ENCODE measurements at places on chromosomes 11 and 22.

GRCh38 chr11:85704967-85705366, 19.0 kb upstream of the CCDC89 start:
- no peak for DNase-seq

- DNase-seq, result no peak
Measured at GRCh38 chr11:113705871-113706655, at the start of gene TMPRSS5. TSS of gene TMPRSS5 (minus strand) at chr11:113706308. CDS start at chr11:113706224, 84 bp downstream.

GRCh38 chr11:22392561-22392960, 54.4 kb downstream of the SLC17A6 start:
- no peak for DNase-seq

DNA sequence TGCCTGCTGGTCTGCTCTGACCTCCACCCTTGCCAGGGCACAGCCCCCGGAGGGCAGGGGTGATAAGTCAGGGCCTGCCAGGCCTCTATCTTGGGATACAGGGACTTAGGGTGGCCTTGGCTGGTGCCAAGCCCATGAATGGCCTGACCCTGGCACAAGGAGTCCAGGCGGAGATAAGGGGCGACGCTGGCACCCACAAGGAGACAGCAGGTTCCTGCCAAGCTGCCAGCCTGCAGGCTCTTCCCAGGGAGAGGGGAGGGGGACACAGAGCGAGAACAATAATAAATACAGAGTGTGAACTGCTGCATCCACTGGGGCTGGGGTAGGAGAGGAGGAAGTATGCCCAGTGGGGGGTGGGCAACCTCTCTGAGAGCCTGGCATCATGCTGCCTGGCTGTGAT, 978 bp downstream of the CSDC2 start:
- DNase-seq, result no peak

DNA sequence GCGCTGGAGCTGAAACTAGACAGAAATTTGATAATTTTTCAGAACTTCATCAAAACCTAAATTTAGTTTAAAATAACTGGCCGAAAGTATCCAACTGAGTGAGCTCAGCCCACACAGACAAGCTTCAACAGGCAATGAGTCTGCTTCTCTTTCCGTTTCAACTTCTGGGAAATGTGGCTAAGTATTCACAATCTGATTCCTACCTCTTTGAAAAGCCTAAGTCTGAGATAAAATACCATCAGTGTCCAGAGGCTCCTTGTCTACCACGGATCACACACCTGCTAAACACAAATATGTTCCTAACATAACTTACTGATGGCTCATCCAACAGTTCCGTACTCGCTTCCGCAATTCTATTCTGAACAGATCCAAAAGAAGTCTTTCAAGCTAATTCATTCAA, 8.5 kb downstream of the SIK3 start:
- DNase-seq, result no peak

DNA sequence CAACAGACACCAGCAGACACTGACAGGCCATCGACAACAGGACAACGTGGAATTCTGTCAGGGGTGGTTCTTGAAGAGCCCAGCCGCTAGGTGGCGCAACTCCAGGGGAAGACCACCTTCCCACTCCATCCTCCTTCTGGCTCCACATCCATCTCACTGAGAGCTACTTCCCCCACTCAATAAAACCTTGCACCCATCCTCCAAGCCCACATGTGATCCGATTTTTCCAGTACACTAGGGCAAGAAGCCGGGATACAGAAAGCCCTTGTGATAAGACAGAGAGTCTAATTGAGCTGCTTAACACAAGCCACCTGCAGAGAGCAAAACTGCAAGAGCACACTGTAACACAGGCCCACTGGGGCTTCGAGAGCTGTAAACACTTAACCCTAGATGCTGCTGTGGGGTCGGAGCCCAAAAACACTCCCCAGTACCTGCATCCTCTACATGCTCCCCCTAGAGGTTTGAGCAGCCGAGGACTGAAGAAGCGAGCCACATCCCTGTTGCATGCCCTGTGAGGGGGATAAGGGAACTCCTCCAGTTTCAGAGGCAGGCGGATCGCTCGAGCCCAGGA, 11.5 kb upstream of the RAB39A start:
- DNase-seq, result no peak

DNA sequence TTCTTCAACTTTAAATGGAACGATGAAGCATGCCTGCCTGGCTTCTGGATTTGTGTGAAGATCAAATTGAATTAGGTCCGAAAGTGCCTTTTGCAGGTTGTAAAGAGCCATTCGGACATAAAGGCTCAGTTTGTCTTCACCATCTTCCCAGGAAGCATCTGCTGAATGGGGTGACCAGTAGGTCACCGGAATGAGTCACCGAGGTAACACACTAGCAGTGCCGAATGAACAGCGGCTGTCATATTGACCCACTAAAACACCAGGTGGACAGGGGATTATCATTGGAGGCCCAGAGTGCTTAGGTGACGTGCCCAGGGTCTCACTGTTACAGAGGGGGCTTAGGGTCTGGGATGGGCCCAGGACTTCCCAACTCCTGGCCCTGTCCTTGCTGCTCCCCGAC, 43.1 kb upstream of the MYH9 start:
- DNase-seq, result no peak

DNA sequence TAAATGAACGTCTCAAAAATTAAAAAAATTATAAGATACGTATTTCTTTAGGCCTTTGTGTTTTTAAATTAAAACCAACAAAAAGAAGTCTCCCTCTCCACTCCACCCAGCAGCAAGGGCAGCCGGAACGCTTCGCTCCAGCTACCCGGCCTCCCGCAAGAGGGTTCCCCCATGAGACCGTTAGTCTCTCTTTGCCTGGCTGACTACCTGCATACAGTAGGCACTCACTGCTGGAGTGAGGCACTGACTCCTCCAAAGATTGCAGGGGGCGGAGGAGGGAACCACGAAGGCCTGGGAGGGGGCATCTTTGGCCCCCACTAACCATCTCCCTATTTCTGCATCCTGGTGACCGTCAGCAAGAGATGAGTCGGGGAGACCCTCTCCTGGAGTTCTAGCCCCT, 10.1 kb downstream of the CBX6 start:
- no peak for DNase-seq

All from DMS79 treated with DMSO at 0.1 percent for 48 hours (cell line).